NCI-H524 (cell line): ENCODE measurements at places on chromosomes 12 and 14.

GRCh38 chr12:131466306-131466705 lies 244.6 kb upstream of the SFSWAP start:
- DNase-seq = no peak

DNA sequence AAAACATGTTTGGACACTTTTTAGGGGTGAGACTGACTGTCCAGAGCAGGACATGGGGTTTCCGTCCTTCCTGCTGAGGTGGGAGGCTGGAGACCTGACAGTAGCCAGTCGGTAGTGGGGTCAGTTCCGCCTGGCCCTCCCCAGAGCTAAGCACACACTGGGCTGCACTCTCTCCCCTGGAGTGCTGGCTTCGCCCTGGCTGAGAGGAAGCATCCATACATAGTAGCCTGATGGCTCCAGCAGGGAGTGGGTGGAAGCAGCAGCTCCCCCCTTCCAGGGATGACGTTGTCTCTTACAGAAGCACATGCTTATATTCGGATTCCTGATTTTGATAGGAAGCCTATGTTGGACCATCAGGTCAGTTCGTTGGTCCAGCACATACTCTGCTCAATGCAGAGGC lies 40.4 kb downstream of the SFSWAP start:
- DNase-seq = no peak

GRCh38 chr12:108518101-108518715 lies 3.1 kb downstream of the FICD start:
- no peak for DNase-seq

DNA sequence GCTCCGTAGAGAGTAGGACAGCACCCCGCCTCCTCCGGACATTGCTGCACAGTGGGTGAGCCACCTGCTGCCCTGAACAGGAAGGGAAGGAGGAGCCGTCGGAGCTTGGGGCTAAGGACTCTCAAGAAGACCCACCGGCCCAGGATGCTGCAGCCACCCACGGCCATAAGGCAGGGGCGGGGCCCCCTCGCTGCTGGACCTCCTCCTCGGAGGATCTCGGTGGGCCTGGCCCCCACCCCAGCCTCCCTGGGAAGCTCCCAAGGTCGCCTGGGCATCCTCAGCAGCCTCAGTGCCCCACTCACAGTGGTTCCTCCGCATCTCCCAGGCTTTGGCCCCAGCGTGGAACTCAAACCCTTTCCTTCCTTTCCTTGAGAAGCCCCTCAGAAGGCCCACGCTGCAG lies 68.6 kb upstream of the DIO3 start:
- no peak for DNase-seq

GRCh38 chr14:68880581-68881105 lies 87.8 kb upstream of the ZFP36L1 start:
- DNase-seq = no peak

- DNase-seq = peak; percentile 20
These were observed 48.5 kb downstream of the CDC42BPB start for GRCh38 chr14:103008768-103009357.

- DNase-seq = no peak
These were observed 36.2 kb upstream of the SGPP1 start for GRCh38 chr14:63764103-63764502.

DNA sequence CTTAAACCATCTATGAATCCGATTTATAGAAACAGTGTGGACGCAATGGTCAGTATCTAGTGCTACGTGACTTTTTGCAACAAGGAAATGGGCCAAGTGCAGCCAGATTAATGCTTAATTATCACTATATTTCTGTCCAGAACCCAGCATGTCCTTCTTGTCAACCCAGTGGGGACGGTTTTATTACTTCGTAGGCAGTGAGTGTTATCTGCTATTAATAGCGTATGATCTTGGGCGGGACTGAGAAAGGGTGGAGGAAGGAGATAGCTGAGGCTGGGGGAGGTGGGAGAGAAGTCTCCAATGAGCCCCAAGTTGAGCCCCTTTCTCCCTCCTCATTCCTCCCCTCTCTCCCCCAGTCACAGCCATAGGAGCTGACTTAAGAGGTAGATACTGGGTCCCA lies 59.7 kb upstream of the FAM222A start:
- no peak for DNase-seq

GRCh38 chr12:74535536-74535935 lies 2.1 kb upstream of the ATXN7L3B start:
- no peak for DNase-seq

- DNase-seq = no peak
These were observed 197.0 kb downstream of the CCER1 start for GRCh38 chr12:90757957-90758356.

- DNase-seq = no peak
These were observed 56.1 kb upstream of the DYRK2 start for GRCh38 chr12:67592228-67593011.

GRCh38 chr14:59463787-59464485 lies 1.2 kb downstream of the GPR135 start:
- no peak for DNase-seq

- no peak for DNase-seq
These were observed 3.4 kb upstream of the DYRK2 start for GRCh38 chr12:67645126-67645525.

DNA sequence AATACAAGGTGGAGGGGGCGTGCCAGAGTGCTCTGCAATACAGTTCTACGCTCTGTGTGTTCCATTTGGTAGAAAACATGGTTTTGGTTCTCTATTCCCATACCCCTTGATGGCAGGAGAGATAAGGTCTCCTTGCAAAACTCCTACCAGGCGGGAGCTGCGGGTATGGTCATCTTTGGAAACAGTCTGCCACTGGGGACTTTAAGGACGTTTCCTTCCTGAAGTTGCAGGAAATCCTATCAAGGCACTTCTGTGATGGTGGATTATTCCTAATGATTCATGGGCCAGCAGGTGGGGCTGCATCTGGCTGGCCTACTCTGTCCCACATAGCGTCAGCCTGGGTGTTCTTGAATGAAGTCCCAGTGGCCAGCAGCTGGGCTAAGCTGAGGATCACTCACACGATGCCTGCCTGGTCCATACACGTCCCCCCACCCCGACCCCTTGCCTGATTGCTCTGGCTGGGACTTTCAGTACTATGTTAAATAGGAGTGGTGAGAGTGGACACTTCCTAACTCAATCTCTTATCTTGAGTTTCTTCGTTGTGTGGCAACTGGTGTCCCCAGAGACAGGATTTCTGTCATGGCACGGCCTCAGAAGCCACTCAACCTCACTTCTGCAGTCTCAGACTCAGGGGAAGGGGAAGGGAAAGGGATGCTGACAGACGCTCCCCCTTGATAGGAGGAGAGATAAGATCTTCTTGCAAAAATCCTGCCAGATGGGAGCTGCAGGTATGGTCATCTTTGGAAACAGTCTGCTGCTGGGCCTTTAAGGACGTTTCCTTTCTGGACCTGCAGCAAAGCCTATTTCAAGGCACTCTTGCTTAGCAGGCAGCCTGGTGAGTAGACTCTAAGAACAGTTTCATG lies 61.0 kb upstream of the FKBP4 start:
- peak; percentile 94 for DNase-seq

DNA sequence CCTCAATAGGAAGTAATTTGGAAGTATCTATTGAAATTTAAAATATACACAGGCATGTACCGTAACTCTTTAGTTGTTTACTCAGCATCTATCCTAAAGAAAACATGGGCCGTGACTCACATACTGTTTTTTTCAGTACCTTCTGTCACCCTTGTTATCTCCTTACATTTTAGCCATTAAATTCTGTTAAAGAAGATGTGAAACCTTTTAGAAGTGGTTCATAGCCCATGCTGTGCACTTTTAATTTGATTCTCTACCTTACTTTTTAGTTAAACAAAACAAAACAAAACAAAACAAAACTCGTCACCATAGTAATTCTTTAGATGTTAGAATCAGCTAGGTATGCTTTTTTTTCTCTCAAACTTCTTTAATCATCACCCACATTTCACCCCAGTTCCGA lies 494.4 kb upstream of the RGS6 start:
- DNase-seq = no peak

DNA sequence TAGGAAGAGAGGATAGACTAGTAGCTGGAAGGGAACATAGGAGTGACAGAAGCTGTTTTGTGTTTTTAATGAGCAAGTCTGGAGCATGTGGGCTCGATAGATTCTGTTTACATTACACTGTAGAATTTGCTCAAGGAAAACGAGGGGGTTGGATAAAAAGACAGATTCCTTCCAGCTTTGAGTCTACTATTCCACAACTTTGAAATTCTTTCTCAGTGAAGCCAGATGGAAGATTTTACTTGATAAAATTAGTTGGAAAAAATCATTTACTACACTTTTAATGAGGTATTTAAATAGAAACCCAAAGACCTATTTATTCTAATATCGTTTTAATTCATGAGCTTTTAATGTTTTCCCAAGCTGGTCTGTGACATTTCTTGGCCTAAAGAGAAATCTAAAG lies 19.5 kb upstream of the EPS8 start:
- no peak for DNase-seq

DNA sequence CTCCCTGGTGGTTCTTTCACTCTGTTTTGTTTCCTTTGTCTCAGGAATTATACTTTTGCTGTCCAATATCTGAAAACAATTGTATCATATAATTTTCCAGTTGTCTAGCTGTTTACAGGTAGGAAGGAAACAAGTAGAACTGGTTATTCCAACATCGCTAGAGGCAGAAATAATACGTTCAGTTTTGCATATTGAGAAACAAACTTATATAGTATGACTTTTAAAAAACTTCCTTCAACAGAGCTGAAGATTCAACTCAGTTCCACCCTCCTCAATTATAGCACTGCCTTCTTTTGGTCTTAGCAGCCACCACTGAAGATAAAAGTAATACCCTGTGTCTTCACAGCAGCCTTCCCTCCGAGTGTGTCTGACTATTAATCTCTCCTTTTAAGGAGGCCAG lies 214.3 kb downstream of the EFCAB11 start:
- DNase-seq = no peak

DNA sequence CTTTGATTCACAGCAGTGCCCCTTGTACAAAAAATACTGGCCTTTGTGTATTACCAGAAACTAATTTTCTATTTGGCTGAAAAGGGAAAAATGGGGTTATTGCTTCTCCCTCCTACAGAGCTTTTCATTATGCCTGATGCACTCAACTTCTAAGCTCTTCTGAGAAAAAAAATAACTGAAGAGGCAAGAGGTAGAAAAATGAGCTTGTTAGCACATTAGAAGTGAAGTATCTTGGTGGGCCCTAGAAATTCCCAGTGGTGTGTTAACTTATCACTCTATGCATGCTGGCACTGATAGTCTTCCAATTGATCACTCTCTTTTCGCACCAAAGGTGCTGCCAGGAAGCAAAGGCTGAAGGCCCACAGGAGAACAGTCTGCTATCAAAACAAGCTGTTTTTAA lies 17.1 kb downstream of the INSM2 start:
- DNase-seq = no peak

- DNase-seq = peak; percentile 65
These were observed 6.5 kb upstream of the OTX2 start for GRCh38 chr14:56816574-56817391.
